ENCODE measurements at places on chromosomes 16 and 17.

GRCh38 chr17:38960402-38960801, 6.8 kb downstream of the FBXO47 start:
- DNase-seq = no peak

DNA sequence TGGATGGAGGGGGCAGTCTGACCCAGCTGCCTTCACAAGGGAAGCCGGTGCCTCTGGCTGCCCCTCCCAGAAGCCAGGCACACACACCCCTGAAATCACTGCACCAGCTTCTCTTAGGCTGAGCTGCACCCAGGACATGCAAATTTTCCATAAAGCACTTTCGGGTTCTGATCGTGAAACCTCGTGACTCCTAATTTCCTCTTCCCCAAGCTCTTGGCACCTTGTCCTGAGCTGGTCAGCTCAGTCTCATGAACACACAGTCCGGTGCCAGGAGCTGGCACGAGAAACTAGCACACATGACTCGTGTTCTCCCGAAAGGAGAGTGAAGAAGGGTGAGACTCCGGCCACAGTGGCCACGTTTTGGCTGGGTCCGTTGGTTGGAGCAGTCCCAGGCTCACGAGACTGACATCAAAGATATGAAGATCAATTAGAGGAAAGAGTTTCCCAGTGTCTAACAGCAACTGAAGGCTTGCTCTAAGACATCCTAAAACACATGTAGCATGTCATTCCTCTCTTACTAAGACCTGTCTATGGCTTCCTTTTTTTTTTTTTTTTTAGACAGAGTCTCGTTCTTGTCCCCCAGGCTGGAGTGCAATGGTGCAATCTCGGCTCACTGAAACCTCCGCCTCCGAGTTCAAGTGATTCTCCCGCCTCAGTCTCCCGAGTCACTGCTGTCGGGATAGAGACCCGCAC, 9.2 kb upstream of the ABR start:
- no peak for DNase-seq

DNA sequence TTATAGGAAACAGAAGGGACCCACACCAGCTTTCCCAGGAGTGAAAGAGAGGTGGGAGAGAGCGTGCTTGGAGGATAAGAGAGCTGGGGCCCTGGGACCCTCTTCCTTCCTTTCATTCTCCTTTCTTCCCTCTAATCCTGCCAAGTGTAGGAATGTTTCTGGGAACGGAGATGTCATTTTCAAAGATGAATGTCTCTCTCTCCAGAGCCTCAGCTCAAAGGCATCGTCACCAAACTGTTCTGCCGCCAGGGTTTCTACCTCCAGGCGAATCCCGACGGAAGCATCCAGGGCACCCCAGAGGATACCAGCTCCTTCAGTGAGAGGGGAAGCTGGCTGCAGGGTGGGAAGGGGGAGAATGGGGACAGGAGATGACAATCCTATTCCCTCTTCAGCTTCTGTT, 2.0 kb downstream of the FGF11 start:
- peak; percentile 20 for DNase-seq

- DNase-seq = no peak
Measured at GRCh38 chr16:51807551-51807950, 656.5 kb upstream of the SALL1 start.

GRCh38 chr17:59330053-59330942, 1.2 kb upstream of the YPEL2 start:
- peak; percentile 49 for DNase-seq

DNA sequence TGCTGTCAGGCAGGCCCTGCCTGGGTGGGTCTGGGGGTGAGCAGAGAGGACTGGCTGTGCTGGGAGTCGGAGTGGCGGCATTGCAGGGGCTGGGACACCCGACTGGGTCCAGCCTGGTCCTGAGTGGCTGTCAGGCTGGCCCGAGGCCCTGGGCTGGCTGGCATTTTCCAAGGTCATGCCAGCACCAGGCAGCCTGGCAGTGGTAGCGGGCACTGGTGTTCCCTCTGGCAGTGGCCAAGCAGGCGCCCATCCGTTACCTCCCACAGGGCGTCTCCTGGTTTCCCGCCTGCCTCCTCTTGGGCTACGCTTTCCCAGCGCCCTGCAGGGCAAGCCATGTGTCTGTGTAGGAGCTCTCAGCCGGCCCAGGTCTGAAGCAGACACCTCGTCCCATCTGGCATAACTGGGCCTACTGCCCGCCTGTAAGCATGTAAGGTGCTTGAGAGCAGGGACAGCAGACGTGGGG, 5.7 kb upstream of the PKMYT1 start:
- no peak for DNase-seq

DNA sequence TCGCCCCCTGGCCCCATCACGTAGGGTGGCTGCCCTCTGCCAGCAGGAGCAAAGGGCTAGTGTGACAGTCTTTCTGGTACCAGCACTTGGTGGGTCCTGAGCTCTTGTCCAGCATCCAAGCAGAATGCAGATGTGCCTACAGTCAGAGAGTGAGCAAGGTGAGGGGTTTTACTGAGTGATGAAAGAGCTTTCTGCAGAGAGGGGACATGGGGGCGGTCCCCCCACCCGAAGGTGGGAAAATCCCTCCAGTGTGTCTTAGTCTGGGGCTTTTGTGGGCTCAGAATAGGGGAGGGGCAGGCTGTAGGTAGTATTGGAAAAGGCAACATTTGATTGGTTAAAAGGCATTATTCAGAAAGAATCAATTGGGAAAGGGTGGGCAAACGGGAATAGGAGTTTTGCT, 152.3 kb downstream of the RPTOR start:
- DNase-seq = no peak

GRCh38 chr16:10652730-10653590, 41.8 kb downstream of the TEKT5 start:
- DNase-seq = no peak

GRCh38 chr17:32820440-32820839, 56.5 kb downstream of the MYO1D start:
- no peak for DNase-seq

GRCh38 chr17:77645072-77646045, 313.1 kb upstream of the TNRC6C start:
- DNase-seq = peak; percentile 57

GRCh38 chr16:65845466-65846209, 520.9 kb upstream of the CDH5 start:
- peak; percentile 36 for DNase-seq

GRCh38 chr17:3636908-3637373, 381 bp downstream of the CTNS start:
- no peak for DNase-seq

GRCh38 chr16:2238150-2238837, 2.0 kb downstream of the DNASE1L2 start:
- DNase-seq = no peak

DNA sequence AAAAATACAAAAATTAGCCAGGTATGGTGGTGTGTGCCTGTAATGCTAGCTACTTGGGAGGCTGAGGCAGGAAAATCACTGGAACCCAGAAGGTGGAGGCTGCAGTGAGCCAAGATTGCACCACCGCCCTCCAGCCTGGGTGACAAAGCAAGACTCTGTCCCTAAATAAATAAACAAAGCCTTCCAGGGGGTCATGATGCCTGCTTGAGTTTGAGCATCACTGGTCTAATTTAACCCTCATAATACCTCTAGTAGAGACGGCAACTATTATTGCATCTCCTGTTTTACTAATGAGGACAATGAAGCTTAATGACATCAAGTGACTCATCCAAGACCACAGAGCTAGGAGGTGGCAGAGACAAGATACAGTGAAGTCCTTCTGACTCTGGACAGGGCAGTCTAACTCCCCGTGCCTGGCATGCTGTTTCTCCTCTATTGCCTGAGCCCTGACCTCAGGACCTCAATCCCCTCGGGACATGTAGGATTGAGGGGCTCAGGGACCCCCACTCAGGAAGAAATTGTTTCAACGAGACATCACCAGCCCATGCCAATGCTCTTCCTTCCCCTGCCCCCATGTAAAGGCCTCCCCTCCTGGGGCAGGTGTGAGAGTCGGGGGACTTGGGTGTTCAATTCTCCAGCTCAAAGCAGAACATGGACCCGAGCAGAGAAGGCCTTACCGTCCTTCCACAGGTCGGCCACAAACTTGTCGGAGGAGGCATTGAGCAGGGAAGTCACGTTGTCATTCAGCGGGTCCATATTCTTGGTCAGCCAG, 102.9 kb downstream of the NDE1 start:
- no peak for DNase-seq

GRCh38 chr17:44892250-44892649, 7.0 kb downstream of the EFTUD2 start:
- DNase-seq = no peak

DNA sequence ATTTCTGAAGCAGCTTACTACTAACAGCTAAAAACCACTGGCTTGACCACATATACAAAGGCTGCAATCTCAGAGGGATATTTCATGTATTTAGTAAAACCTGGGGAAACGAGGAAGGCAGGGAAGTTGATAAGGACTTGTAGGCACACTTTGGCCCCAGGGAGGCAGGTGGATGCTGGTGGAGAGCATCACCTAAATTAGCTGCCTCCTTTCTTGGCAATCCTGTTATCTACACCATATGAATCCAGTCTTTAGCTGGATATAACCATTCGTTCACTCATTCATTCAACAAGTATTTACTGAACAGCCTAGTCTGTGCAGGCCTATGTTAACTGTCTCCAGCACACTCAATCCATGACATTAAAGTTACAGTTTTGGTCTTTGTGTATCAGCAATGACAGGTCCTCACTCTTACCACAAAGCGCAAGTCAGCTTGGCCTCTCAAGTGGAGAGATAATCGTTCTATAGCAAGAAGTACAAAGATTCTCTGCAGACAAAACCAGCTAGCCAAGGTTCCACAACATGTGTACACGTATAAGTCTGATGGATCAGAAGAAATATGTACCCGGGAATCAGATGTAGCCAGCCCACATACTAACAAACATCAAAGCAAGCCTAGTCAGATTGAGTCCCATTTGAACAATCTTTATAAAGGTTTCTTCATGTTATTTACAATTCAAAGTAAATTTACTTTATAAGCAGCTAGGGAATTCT, 10.8 kb downstream of the MRPS23 start:
- DNase-seq = no peak

DNA sequence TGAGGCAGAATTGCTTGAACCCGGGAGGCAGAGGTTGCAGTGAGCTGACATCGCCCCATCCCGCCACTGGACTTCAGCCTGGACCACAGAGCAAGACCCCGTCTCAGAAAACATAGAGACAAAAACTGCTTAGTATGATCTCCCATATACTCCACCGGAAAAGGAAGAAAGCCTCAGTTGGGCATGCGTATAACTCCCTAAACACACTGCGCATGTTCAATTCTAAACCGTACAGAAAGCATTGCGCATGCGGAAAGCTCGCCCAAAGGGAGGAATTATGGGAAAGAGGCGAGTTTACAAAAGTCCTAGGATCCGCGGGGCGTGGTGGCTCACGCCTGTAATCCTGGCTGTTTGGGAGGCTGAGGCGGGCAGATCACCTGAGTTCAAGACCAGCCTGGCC, 312.7 kb upstream of the ERCC4 start:
- no peak for DNase-seq

GRCh38 chr16:55563797-55564196, 2.7 kb upstream of the CAPNS2 start:
- no peak for DNase-seq

DNA sequence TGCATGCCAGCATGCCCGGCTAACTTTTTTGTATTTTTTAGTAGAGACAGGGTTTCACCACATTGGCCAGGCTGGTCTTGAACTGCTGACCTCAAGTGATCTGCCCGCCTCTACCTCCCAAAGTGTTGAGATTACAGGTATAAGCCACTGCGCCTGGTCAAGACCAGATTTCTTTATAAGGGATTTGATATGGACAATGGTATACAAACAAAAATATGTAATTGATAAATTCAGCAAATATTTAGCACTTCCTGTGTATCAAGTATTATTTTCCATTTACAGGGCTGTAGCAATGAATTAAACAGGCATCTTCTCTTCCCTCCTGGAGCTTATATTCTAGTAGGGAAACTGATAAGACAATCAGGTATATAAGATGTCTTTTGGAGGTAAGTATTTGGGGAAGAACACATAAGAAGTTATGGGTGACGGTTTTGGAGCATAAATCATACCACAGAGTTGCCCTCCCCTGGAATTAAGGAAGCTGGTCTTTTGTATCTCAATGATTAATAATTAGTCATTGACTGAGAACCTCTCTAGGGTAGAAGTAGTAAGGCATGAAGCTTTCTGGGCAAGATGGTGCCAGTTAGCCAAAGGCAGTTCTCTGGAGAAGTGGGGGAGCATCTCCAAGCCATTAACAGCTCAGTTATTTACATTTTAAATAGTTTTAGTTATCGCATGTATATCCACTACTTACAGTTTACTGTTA, 35.8 kb downstream of the TANC2 start:
- DNase-seq = no peak

DNA sequence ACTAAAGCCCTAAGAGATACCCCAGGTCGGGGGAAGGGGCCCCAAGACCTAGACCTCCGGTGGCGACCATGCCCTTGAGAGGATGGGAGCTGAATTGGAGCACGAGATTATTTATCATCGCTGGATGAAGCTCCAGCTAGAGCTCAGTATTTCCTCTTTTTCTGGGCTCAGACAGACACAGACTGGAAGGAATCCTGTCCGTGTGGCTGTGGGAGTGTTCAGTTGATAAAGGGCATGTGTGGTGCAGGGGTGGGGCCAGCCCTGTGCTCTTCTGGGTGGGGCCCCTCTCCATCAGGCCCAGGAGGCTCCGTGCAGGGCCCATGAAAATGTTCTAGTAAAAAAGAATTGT, 6.3 kb upstream of the CBX4 start:
- DNase-seq = no peak

DNA sequence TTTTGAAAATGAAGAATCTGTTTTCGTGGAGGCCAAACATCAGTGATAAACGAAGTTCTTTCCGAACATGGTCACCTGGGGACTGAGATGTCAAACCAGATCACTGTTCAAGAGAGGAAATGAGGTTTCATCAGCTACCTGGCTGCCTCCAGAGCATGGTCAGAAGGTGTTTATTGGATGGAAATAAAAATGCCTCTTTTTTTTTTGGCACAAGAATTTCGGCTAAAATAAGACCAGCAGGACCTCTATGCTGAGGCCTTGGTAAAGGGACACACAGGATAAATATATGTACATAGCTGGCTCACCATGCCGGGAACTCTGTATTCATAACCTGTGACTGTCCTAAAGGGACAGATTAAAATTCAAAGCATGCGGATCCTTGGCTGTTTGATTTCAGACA, 135.3 kb downstream of the UTP18 start:
- no peak for DNase-seq

GRCh38 chr17:32628271-32629044, 141.7 kb downstream of the CDK5R1 start:
- no peak for DNase-seq

DNA sequence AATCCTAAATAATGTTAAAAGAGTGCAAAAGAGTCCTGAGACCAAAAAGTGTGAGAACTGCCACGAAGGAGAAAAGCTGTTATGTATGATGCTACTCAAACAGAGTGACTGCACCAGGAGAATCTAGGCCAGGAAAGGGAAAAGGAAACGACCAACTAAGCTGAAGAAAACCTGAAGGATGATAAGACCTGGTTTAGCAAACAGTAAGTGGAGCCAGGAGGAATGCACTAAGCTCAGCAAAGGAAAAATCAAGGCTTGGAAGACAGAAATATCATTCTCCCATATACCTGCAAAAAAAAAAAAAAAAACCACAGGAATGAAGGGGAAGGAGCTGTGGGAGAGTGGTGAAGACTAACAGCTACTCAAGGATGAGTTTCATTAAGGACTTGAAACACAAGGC, 21.1 kb downstream of the CMC2 start:
- no peak for DNase-seq
